ENCODE measurements at places on chromosomes 16 and 17.

DNA sequence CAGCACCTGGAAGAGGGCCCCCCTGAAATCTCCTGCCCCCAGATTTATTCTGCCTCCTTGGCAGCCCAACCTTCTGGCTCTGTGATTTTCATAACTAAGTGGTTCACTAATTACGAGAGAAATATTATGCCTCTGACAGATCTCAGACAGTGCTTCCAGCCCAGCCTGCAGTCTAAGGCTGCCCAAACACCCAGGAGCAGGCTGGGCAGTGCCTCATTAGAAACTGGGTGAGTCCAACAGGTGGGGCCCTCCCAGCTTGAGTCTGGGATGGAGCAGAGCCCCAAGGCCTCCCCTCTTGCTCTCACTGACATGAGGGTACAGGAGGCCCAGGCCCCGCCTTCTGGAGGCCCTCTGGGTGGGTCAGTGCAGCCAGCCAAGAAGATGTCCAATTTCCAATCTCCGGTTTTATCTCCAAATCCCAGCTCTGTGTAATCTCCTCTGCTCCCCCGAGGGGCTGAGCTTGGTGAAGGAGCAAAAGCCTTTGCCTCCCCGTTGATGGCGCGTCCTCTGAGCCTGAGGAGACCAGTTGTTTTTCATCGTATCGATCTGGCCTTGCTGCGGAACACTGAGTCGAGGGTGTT, 20.1 kb upstream of the ABCC3 start:
- DNase-seq = no peak

DNA sequence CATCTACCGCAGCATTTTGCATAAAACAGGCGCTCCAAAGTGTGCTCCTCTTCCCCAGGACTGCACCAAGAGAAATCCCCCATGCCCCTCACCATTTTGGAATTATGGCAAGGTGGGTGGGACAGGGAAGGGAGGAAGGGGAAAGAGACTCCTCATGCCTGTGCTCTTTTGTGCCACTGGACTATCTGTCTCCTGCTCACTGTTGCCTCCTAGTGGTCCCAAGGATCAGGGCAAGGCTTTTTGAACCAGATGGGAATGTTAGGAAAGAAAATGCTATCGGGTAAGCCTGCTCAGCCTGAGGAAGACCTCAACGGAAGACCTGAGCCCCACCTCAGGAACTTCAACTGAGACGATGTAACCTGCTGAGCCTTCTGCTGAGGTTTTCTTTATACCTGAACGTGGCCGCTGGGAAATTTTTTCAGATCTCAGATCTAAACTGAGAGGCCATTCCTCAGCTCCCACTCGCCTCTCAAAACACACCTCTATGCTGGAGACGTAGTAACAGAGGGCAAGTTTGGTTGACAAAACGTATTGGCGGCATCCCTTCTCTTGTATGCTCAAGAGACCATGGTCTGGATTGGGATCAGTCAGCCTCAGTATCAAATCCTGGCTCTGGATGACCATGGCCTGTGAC, 58.3 kb downstream of the SPACA3 start:
- DNase-seq = no peak

GRCh38 chr16:66354034-66354909, 12.2 kb upstream of the CDH5 start:
- no peak for DNase-seq

- DNase-seq = no peak
These were observed 7.9 kb upstream of the RPL23 start for GRCh38 chr17:38861399-38861843.

DNA sequence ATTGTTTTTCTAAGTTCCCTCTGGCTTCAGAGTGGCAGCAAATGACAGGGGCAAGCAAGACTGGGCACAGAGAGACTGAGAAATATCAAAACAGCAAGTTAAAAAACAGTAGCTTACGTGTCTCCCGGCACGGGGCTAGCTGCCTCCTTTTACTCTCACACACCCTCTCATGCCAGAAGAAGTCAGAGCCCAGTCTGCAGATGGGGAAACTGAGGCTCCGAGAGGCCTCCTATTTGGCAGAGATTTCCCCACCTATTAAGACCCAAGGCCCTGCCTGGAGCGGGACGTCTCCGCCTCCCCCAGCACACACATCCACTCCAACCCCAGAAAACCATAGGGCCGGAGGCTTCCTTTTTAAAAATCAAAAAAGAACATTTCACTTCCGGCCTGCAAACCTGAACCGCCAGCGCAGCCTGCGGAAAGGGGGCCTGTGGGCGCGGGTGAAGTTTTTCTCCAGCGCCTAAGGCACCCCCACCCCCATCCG, 832 bp downstream of the CARHSP1 start:
- DNase-seq = no peak

GRCh38 chr17:42817866-42818265, 6.2 kb downstream of the BECN1 start:
- no peak for DNase-seq

- no peak for DNase-seq
These were observed 6.7 kb downstream of the MNT start for GRCh38 chr17:2393954-2394749.

DNA sequence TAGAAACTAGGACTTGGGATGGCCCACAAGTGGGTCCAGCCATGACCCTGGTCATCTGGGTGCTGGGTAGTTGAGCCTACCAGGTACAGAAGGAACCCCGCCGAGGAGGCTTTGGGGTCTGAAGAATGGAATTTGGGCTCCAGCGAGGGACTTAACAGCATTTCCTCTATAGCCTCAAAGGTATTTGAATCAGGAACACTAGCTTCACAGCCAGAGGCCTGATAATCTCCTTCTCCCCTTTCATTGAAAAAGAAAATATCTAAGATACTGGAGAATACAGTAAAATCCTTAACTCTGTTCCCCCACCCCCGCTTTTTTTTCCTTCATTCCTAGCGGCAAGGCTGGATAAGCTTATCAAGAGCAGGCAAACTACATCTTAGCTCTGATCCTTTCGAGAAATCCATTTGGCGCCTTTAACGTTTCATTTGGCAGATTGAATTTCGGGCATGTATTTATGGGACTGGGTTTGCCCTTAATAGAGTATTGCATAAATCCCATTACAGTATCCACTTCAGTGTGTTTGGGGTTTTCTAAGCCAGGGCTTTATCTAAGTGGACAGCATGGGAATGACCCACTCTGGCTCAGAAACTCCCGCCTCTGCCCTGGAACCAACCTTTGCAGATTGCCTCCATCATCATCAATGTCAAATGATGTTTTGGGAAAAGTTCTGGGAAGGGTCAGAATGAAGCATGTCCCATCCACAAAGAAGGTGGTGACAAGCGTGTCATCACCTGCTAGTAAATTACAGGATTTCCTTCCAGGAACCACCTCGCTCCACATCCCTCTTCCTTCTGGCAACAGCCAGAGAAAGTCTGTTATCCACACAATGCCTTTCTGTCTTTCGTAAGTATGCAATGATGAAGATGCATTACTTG, 36.9 kb downstream of the XYLT1 start:
- DNase-seq = no peak

DNA sequence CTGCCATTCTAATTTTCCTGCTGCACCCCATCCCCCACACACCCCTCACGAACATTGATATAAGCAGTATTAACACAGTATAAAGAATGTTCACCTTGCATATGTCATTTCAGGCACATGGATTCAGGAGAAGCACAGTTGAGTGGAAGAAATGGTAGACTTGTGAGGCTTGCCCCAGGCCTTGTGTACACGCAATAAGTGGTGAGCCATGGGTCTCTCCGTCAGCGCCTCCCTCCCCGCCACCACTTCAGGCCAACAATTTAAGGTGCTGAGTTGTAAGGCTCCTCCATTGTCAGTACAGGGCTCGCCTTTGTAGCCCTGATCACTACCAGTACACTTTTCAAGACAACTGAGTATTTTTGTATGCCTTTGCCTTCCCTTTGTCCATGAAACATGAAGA, 12.2 kb upstream of the CLEC18C start:
- DNase-seq = no peak

- no peak for DNase-seq
These were observed 513 bp upstream of the TBX21 start for GRCh38 chr17:47732399-47733046.

DNA sequence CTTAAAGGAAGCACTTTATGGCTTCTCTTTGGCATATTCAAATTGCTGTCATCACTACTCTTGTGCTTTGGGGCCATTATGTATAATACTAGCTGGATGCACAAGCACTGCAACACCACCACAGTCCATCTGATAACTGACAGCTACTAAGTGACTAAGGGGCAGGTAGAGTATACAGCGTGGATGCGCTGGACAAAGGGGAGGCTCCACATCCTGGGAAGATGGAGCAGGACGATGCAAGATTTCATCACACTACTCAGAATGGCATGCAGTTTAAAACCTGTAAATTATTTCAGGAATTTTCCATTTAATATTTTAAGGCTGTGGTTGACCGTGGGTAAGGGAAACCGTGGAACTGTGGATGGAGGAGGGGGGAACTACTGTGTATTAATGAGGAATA, 25.0 kb downstream of the MPRIP start:
- DNase-seq = no peak

DNA sequence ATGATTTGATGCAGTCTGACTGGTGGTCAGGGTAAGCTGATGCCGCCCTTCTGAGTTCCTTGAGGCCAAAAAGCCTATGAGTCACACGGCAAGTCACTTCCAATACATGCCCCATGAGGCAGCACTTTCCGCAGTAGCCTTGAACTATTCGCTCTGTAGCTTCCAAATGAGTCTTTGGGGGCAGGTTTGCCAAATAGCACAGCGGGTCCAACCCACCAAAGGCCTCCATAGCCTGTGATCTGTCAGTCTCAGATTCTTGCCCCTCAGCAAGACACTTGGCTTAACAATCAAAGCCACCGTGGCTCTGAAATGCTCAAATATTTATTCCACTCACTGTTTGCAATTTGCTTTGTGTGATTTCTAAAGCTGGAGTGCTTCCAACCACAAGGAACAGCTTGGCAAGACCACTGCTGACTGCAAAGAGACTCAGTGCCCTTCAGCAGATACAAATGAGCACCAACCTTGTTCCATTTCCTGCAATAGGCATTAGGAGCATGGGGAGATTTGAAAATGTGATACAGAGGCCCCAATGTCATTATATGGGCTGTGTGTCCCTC, 45.4 kb downstream of the CLEC19A start:
- DNase-seq = no peak

DNA sequence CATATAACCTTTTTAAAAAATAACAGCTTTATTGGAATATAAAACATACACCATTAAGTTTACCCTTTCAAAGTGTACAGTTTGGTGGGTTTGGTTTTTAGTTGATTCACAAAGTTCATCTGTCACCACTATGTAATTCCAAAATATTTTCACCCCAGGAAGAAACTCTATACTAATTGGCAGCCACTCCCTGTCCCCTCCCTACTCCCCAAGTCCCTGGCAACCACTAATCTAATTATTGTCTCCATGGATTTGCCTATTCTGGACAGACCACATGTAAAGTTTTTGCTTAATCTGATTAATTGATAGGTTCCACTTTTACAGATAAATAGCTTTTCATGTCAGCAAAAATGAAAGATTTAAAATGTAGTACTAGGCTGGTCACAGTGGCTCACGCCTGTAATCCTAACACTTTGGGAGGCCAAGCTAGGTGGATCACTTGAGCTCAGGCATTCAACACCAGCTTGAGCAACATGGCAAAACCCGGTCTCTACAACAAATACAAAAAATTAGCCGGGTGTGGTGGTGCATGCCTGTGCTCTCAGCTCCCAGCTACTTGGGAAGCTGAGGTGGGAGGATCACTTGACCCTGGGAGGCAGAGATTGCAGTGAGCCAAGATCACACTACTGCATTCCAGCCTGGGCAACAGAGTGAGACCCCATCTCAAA, 25.0 kb upstream of the MAPK3 start:
- DNase-seq = no peak

DNA sequence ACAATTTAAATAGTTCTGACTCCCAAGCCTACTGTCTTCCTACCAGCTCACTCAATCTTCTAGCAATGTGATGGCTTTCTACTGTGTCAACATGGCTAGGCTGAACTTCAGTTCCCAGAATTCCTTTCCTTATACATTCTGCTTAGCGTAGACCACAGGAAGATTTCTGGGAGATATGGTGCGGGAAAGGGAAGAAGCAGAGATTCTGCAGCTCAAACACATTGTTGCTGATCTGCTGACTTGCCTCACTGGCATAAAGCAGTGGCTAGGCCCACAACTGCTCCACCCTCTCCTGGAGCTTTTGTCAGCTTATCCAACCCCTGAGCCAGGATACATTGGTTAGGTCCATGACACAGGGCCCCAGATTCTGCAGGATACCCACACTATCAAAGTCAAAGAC, 58.8 kb downstream of the GAS7 start:
- no peak for DNase-seq

GRCh38 chr17:74949455-74950115, 13.9 kb downstream of the OTOP3 start:
- no peak for DNase-seq

DNA sequence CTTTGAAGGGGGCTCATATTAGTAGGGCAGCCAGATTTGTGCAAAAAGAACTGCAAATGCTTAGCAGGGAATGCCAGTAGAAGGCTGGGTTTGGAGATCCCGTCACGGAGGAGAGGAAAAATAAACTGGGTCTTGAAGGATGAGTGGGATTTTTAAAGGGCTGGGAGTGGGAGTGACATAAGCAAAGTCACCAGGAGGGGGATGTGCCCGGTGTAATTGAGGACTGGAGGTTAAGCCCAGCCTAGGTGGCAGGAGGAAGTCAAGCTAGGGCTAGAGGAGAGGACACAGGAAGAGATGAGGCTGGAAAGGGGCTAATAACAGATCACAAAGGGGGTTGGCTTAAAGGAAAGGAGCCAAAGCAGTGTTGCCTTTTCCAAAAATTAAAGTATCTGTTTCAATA, 23.2 kb upstream of the LONP2 start:
- DNase-seq = no peak

DNA sequence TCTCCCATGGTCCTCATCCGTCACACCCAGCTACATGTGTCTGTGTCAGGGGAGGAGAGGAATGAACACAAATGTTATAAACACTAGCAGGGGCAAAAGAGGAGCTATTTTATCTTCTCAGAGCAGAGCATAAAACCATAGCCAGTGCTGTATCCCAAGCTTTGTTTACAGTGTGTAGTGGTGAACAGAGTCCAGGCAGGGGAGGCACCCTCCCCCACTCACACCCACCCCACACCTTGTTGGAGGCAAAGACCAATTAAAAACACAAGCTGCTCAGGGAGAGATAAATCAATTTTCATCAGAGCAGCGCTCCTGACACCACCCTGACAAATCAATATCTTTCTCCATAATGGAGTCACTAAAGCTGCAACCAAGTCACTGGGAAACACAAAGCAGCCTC, 132.6 kb upstream of the CCL2 start:
- no peak for DNase-seq

GRCh38 chr17:36941265-36942010, 4.2 kb downstream of the LHX1 start:
- no peak for DNase-seq

DNA sequence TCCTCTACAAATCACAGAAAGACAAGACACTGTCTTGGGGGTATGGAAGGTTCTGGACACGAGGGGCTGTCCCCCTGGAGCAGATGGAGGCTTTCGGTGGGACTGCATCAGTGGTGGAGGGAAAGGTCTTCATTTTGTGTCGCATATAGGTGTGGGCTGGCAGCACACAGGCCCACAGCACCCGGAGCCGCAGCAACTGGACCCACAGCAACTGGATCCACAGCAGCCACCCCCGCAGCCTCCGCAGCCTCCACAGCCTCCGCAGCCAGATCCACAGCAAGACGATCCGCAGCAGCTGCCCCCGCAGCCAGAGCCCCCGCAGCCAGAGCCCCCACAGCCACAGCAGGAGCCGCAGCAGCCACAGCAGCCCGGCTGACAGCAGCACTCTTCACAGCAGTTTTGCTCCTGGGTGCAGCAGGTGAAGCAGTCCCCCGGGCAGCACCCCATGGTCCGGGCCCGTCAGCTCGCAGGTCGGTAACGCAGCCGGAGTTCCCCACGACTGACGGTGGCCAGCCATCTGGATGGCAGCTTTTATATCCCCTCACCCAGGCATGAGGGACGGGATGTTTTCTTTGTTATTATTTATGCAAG, at the start of gene KRTAP17-1:
TSS of gene KRTAP17-1 (minus strand) at position 507 of the 591 bp plus-strand sequence. CDS start at position 447, 60 bp downstream.
- no peak for DNase-seq

- DNase-seq = no peak
These were observed 39.8 kb downstream of the MAP1LC3B start for GRCh38 chr16:87431926-87432325.
